ENCODE measurements at places on chromosomes 4 and X.
A peak's percentile ranks its signal among the peaks of the same experiment; 100 is the strongest.

DNA sequence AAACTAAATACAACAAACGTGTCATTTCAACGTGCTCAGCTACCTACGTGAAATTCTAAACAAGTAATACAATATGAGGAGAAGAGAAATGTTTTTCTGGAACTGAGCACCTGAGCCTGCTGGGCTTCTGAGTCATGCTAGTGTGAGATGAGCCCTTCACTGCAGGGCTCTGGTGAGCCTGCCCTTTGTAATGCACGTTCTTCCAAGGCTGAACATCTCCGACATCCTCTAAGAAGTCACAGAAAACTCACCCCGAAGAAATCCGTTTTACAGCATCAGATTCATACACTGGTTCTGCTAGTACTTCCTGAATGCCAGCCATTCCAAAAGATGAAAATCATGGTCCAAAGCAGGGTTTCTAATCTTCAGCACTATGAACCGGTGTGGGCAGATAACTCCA, 157.1 kb downstream of the AMELX start:
- DNase-seq, result no peak

GRCh38 chrX:103398421-103398864, 22.1 kb downstream of the BEX3 start:
- no peak for DNase-seq

DNA sequence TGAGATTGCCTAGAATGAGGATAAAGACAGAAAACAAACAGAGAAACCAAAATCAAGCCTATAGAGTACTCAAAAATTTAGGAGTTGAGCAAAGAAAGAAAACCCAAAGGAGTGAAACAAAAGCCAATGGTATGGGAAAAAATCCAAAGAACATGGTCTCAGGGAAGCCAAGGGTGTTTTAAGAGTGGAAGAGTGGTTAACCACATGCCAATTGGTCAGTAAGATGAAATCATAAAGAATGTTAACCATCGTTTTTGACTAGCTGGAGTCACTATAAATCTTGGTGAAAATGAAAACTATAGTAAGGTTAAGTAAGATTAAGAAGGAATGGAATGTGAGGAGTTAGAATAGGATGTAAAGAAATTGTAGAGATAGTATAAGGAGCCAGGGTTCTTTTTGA, 64.7 kb upstream of the RPL34 start:
- no peak for DNase-seq

DNA sequence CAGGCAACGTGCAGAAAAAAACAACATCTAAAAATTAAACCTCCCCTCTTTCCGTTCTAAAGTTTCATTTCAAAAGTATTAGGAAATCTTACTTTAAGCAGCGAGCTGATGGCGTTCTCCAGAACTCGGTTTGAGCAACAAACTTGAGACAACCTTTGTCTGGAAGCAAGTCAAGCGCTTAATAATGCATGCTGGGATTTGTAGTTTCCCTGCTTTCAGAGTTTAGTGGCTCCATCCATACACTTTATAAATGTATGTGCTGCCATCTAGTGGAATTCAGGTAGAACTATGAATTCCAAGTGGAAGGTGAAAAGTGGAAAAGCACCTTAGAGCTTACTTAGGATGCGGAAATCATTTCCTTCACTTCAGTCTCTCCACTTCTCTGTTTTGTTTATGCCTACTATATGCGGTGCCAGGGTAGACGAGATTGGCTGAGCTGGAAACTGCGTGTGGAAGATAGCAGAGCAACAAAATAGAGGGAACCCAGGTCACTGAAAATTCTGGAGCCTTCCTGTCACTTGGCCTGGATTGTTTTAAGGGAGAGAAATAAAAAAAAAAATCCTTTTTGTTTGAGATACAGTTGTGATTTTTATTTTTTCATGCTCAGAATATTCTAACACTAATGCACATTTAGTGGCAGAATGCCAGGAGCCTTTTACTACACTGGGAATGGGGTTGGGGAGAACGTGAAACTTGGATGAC, at the start of gene BDH2:
TSS of gene BDH2 (minus strand) at position 144 of the 702 bp plus-strand sequence. CDS start 3,580 bp downstream, outside the sequence.
- DNase-seq, result peak; percentile 93

DNA sequence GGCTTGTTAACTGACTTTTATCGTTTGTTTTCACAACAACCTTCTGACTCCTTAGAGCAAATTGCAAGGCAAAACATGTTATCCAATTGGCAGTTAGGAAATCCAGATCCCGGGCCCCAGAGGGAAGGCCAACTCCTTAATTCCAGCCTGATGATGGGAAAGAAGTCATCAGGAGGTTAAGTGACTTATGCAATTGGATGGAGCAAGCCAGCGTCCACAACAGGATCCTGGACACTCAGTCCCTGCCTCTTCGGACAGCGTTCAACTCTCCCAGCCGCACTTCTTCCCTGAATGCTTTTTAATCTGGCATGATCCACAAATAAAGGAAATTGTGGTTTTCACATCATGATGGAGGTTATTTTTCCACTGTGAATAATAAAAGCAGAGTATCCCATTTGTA, 310.1 kb downstream of the RAB28 start:
- DNase-seq, result peak; percentile 78

DNA sequence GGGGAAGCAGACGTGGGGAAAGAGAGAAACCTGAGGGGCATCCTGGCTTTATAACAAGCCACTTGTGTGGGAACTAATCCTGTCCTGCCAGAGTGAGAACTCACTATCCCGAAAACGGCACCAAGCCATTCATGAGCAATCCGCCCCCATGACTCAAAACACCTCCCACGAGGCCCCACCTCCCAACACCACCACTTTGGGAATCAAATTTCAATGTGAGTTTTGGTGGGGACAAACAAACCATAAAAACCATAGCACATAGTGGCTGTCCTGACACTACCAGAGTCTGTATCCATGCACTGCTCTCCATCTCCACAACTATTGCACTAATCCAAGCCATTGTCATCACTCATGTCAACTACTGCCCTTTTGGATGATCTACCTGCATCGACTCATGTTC, 28.5 kb upstream of the SEPTIN6 start:
- no peak for DNase-seq

Data from muscle of arm (tissue), 14 donors.